ENCODE measurements at places on chromosomes 6 and 20. TPM values are rescaled to one million over a fixed set of nuclear protein-coding genes. Genes with fewer than 3 reads are reported as not detected.
A peak's percentile ranks its signal among the peaks of the same experiment; 100 is the strongest.

Gene HTR1B
- not detected for total RNA-seq

Gene VSX1
- total RNA-seq: not detected

Gene WFDC10B
- not detected for total RNA-seq

Gene OXT
- not detected for total RNA-seq

Gene KCNK16
- total RNA-seq: not detected

Gene C20orf141
- total RNA-seq: not detected

Gene PTPRA
- total RNA-seq: 58.4 TPM

Gene MCM3
- 102 TPM for total RNA-seq

Gene HS3ST5
- not detected for total RNA-seq

Gene SLC13A3
- not detected for total RNA-seq

Gene TPX2
- 55.5 TPM for total RNA-seq

Gene TGM3
- not detected for total RNA-seq

Gene NKX2-2
- not detected for total RNA-seq

Gene SLC2A10
- not detected for total RNA-seq

DNA sequence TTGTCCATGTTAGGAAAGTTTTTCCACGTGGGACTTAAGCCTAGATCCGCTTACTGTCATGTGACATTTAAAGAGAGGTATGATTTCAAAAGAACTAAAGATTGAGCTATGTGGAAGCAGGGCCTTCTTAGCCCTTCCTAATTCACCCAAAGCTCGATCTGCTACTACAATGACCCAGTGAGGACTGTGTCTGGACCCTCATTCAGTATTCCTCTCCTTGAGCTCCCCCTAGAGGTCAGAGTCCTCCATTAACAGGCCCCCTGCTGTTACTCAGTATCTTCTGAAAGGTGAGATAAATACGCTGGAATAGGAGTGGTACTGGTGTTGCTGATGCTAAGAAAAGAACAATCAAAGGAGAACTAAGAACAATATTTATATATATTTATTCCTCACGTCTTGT is 414.0 kb downstream of the GJA1 start:
- peak; percentile 87 for DNase-seq

DNA sequence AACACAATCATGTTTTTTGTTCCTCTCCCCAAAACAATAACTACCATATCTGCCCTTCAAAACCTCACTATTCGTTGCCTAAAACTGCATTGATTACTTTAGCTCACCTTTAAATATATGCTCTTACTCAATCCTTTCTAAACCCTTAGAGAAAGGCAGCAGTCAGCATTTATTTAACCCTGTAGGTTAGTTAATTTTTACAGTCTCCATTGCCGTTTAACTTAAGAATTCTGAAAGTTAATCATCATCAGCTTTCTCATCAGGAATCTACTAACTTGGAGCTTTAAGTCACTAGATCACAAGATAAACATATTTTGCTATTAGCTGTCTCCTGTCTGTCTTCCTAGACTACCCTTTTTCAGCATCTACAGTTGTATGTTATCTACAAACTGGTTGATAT is 991.9 kb downstream of the EPHA7 start:
- DNase-seq: no peak

DNA sequence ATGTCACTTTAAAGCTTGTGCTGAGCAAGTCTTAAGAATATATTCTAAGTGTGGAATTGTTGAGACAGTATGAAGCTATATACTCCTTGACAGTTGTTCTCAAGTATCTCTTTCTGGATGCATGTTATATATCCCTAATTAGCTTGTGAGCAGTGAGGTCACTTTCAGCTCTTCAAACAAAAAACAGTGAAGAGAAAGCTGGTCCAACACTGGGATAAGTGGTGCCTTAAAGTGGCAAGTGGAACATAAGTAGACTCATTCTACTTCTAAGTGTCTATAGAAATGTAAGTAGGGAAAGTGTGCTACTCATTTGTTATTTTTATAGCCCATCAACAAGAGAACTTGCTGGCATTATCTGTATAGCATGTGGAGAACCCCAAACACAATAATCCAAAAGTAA is 133.1 kb upstream of the BACH2 start:
- no peak for DNase-seq

- DNase-seq: peak; percentile 49
These were observed 13.2 kb downstream of the CITED2 start for GRCh38 chr6:139361211-139361610.

DNA sequence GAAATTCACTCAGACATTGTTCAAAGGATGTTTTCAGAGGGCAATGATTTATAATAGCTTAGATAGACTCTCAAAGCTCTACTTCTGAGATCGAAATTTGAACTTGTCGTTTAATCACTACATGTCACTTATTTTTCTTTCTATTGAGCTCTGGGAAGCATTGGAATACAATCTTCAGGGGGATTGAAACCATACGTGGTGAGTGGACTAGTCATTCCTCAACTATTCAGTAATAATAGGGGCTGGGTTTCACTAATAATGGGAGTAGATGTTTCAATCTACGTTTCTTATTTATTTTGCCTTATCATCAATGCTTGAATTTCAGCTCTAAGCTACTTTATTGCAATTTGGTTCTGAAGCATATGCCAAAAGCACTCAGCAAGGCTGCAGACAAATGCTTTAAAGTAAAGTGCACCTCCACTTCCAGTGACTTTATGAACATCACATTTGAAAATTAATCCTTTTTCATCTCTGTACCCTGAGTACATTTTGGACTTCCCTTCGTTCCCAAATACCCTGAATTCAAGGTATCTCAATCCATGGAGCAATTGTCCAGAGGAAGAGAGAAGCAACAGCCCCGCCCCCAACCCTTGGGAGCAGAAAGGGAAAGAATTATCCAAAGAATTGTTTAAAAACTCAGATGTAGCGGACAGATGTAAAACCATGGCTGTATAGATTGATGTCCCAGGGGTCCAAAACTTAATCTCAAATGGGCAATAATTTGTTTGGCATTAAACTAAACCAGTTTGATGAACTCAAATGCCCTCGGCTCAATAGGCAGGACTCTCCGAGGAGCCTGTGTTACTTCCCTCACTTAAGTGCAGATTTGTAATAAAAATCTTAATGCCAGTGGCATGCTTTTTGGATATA is 68.1 kb downstream of the HFE start:
- peak; percentile 66 for DNase-seq

DNA sequence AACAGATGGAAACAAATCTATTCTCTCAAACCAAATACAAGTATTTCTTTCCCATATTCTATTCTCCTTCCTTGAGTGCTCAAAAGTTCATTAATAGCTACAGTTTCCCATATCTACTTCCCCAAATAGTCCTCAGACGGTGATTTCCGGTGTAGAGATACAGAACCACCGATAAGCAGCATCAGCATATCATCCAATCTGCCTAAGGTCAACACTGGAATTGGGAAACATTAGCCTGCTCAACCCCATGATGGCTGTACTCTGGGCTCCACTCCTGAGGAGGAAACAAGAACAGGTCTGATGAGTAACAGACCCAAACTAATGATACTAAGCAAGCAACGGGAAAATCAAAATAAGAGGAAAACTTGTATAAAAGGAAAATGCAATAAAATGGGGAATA is 115.6 kb downstream of the EPB41L2 start:
- DNase-seq: no peak

- no peak for DNase-seq
These were observed 189.2 kb upstream of the EXOC2 start for GRCh38 chr6:882084-882598.

DNA sequence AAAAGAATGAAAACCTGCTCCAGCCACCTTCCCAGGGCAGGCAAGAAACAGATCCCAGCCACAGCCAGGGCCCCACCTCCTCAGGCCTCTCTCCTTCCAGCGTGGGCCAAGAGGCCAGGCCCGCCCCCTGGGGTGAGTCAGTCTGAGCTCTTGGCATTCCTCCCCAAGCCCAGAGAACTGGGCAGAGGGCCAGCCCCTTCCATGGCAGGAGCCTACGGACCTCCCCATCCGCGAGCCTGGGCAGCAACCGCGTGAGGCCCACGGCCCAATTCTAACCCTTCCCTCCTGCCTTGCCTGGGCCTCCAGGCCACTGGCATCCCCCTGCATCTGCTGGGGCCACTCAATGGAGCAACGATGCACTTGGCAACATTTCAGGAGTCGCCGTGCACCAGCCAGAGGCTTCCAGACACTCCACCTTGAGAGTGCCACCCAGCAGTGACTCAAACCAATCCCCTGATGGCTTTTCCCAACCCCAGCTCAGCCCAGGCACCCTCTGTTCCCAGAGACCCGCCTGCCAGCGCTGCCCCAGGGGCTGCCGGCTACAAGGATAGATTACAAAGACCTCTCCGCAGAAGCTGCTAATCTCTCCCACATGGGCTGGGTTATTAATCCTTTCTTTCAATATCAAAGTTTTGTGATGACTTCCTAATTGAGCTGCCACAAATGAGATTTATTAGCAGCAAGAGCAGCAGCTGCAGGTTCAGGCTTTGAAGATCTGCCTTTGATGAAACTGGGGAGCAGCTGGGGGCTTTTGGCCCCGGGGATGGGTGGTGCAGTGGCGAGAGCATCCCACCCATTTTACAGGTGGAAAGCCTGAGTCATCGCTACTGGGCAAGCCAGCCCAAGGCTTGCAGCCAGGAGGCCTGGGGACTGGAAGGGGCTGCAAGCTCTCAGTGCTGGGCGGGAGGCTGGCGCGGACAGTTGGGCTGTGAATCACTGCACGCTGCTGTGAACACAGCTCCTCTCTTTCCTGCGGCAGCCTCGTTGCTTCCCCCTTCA is 85.7 kb downstream of the NFATC2 start:
- peak; percentile 92 for DNase-seq

DNA sequence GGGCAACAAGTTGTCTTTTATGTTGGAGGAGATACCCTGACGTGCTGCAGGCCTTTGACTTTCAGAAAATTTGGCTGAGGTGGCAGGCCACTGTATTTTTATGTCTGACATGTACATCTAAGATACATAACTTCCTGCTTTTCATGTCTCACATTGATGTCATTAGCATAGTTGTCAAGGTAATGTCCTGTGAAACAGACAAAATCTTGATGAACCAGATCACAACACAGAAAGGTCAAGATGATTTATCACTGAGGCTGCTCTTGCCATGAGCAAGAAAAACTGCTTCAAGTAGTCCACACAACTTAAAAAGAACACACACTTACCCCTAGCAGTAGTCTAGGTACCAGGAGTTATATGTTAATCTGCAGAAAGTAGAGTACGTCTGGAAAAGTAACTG is 50.2 kb upstream of the GNRH2 start:
- no peak for DNase-seq

GRCh38 chr6:13339863-13340630 is 11.7 kb upstream of the TBC1D7 start:
- peak; percentile 60 for DNase-seq

GRCh38 chr6:150118627-150119026 is 24.2 kb upstream of the PPP1R14C start:
- no peak for DNase-seq

DNA sequence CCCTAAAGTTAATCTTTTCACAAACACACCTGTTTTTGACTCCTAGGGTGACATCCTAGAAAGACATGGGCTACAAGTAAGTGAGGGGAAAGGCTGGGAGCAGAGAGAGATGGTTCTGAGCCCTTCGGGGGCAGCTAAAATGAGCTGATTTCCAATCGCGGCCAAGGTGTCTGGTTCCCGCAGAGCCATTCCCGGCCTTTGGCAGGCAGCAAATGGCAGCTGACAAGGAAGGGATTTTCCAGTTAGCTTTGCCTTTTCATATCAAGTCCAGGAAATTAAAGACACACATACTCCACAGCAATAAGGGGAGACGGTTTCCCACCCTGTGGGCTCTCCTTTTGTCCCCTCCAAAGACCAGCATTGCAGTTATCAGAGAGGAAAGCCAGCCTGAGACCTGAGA is 228.5 kb downstream of the ZMYND8 start:
- DNase-seq: no peak

DNA sequence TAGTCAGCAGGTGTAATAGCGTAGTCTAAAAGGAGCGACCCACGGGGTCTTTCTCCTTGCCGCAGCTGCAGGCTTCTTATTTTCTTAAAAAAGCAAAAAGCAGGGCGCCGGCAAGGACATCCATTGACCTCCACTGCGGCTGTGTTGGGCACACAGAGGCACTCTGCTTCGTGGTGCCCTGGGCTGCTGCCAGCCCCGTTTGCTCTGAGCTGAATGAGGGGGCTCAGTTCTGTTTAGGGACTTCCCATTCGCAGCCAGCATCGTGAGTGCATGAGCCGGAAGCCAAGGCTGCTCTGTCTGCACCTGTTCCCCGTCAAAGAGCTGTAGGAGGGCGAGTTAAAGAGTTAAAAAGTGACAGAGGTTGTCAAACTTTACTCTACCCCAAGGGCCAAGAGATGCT is 1.7 kb upstream of the SLC22A2 start:
- no peak for DNase-seq

DNA sequence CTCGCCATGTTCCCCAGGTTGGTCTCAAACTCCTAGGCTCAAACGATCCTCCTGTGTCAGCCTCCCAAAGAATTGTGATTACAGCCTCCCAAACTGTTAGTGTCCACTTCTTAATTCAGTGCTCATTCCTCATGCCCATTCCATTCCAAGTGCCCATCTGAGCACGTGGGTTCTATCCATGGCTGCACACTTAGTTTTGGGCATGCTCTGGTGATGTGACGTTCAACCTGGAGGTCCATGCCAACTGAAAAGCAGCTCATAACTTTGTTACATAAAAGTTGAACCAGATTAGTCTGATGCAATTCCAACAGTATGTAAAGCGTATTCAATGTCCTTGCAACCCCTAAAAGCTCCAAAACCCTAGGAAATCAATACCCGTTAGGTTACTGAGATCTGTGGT is 11.5 kb downstream of the SNX9 start:
- DNase-seq: no peak

DNA sequence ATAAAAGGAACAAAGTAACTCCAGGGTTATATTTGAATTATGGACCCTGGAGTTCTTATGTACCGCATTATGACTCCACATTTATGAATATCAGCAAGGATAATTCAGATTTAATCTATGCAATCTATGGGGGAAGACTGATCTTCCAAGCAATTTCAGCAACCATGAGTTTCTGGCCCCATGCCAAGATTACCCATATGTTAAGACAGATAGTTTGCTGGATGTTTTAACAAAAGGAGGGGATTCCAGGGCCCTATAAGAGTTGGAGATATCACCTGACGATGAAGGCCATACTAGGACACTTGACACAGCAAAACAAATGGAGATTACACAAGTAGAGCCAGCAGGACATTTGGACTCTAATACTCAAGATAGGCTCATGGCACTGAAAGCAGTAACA is 45.9 kb upstream of the PLN start:
- DNase-seq: no peak

DNA sequence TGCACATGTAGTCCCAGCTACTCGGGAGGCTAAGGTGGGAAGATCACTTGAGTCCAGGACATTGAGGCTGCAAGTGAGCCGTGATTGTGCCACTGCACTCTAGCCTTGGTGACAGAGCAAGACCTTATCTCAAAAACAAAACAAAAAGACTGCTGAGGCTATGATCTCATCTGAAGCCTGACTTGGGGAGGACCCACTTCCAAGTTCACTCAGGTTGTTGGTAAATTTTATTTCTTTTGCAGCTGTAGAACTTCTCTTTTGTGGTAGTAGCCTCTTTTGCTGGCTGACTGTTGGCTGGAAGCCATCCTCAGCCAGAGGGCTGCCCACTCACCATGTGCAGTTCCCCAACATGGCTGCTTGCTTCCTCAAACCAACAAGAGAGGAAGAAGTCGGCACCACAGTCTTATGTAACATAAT is 36.8 kb upstream of the ME1 start:
- DNase-seq: no peak

GRCh38 chr6:91447530-91448254 is 860.8 kb upstream of the MAP3K7 start:
- DNase-seq: no peak

- no peak for DNase-seq
These were observed 23.9 kb downstream of the RAB44 start for GRCh38 chr6:36721369-36722140.
